CD4-positive, alpha-beta T cell treated with Interleukin-4 for 4 hours (primary cell): ENCODE measurements at places on chromosomes 12 and 14.
A peak's percentile ranks its signal among the peaks of the same experiment; 100 is the strongest.

DNA sequence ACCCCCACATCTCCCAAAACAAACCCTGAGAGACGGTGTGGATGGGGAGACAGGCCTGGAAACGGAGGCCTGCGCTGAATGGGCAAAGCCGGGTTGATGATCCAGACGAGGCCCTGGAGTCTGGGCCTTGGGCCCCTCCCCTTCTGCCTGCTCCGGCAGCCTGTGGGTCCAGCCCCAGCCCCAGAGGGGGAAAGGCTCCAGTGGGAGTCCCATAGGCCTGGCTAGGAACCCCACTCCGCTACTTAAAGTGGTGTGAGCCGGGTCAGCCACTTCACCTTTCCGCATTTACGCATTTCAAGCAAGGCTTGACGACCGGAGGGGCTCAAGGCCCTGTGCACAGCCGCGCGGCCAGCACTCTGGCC lies 695 bp upstream of the TNFAIP2 start:
- DNase-seq: no peak

- DNase-seq: peak; percentile 41
Measured at GRCh38 chr12:12719496-12719895, 2.3 kb downstream of the CDKN1B start.

GRCh38 chr12:52284562-52285171 lies 6.7 kb downstream of the KRT81 start:
- DNase-seq: no peak

DNA sequence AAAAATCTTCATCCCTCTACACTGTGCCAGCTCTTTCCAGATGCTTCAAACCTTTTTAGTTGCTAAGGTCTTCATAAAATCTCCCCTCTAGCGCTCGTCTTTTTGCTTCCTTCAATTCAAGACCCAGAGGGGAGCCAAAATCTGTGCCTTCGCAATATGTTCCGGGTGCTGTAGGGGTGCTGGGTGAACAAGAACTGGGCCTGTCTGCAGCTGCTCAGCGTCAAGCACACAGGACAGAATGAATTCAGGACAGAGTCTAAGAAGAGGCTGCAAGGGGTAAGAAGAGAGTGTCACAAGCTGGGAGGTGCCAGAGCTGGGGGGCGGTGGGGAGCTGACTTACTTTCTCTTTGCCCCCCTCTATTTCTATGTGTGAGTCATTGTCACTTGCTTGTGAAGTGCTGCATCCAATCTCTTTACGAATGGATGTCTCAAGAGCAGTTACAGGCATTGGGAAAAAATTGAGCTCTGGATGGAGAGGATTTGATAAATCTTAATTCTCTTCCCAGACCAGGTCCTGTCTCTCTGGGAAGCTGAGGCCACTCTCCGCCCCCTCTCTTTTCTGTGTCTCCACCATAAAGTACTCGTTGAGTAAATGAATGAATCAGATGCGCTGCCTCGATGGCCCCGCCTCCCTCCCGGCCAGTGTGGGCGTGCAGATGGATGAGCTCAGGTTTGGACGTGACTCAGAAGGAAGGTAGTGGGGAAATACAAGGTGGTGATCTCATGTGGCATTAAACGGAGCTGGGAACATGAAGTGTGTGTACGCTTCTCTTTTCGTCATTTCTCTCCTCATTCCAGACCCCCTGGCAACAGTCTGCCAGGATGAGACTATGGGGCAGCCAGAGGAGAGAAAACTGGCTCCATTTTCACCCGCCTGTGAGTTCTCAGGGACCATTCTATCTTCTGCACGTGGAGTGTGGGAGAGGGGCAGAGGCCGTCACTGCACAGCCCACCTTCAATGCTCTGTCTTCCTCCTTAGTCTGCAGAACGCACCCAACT lies 91.3 kb downstream of the TSPAN9 start:
- no peak for DNase-seq

- peak; percentile 49 for DNase-seq
Measured at GRCh38 chr12:49776413-49776812, 35.1 kb downstream of the TMBIM6 start.

GRCh38 chr12:54571193-54572188 lies 17.0 kb downstream of the PPP1R1A start:
- no peak for DNase-seq

DNA sequence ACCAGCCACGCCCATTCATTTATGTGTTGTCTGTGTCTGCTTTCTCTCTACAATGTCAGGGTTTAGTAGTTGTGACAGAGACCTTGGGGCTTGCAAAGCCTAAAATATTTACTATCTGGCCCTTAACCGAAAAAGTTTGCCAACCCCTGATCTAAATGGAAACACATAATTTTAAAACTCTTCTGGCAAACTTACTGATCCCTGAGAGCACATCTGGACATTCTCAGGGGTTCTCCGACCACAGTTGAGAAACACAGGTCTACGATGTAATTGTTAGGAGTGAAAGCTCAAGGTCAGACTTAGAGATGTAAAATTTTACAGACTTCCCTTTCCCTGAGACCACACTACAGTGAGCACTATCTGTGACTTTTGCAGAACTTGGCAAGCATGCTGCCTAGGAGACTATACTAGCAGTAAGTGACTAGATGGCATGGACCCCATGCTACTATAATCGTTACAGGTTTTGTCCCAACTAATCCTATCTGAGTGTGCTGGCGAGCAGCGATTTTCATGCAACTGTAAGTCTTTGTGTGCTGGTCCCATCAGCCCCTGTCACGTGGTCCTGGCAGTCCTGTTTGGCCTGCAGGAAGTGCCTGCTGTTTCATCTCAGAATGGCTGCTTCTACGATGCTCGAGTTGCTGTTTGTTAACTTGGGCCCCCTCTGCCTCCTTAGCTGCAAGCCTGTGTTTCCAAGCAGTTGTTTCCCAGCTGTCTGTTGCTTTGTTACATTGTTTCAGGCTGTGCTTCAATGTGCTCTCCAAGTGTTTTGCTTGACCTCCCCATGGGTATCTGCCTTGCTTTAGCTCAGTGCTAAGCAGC lies 21.6 kb downstream of the TMTC2 start:
- DNase-seq: no peak

GRCh38 chr12:114266536-114266935 lies 139.4 kb downstream of the TBX5 start:
- DNase-seq: no peak

DNA sequence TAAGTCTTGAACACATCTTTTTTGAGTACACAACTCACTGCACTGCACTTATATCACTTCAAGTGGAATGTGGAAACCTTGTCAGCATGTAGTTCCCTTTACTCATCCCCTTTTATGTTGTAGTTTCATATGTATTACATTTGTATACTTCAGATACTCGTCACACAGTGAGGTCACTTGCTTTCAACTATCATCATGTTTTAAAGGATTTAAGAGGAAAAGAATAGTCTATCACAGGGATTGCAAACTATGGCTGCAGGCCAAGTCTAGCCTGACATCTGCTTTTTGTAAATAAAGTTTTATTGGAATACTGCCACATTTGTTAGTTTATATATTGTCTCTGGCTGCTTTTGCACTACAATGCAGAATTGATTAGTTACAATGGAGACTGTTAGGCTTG lies 24.3 kb downstream of the CNOT2 start:
- no peak for DNase-seq

DNA sequence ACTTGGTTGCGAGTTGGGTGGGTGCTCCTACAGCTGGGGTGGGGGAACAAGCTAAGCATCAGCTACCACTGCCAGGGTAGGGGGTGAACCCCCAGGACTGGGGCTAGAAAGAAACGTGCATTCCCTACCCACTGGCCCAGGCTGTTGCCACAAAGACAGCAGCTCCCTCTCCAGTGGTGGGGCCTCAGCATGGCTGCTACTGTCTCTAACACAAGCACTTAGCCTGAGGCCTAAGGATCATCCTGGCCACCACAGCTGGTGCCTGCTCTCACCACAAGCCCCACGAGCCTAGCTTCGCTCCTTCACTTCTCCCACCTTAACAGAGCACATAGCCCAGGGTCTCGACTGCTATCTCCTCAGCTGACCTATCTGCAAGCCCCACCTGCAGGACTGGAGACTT lies 18.9 kb downstream of the SLC25A21 start:
- DNase-seq: no peak

DNA sequence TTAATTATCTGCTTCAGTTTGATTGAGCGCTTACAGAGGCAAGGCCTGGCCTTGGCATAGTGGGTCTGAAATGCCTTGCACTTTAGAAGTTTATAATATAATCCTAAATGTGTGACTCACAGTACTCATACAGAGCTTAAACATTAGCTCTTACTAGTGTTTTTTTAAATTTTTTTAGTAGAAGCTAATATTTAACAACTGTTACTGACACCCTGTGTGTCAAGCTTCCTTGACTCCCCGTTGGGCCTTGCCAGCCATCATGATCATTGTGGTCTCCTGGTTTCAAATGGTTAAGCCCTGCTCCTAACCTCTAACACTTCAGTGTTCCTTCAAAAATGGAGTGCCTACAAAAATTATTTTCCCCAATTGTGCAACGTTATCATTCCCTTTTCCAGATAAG lies 126.9 kb downstream of the GALC start:
- no peak for DNase-seq
